Smooth muscle cell of the coronary artery (primary cell): ENCODE measurements at places on chromosomes 1 and 21. TPM values are rescaled to one million over a fixed set of nuclear protein-coding genes. Genes with fewer than 3 reads are reported as not detected.

Gene HHAT
- 1.1 and 3.9 TPM in 2 replicates for total RNA-seq

Gene CLCN6
- 8.1 and 9.7 TPM in 2 replicates for total RNA-seq

Gene PPM1J
- 0.82 and 1.2 TPM in 2 replicates for total RNA-seq

Gene OR6K3
- not detected in 2 replicates for total RNA-seq
